ENCODE measurements at places on chromosomes 3 and 15. TPM values are rescaled to one million over a fixed set of nuclear protein-coding genes. Genes with fewer than 3 reads are reported as not detected.

GRCh38 chr3:123256256-123256655, 54.5 kb downstream of the SEC22A start:
- no peak for DNase-seq

DNA sequence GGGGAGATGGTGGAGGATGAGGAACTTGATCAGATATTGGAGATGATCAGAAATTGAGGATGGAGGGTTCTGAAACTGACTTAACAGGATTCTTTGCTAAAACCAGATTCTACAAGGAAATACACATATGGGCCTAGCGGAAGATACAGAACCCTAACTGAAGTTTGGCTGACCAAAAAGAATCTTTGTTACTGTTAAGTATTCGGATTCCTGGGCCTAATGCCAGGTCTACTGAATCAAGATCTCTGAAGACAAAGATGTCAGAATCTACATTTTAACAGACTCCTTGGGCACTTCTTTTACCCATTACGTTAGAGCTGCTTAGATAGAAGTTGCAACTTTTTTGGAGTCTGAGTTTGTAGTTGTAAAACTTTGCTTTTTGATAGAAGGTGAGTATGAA, 137.7 kb downstream of the FNDC3B start:
- no peak for DNase-seq

DNA sequence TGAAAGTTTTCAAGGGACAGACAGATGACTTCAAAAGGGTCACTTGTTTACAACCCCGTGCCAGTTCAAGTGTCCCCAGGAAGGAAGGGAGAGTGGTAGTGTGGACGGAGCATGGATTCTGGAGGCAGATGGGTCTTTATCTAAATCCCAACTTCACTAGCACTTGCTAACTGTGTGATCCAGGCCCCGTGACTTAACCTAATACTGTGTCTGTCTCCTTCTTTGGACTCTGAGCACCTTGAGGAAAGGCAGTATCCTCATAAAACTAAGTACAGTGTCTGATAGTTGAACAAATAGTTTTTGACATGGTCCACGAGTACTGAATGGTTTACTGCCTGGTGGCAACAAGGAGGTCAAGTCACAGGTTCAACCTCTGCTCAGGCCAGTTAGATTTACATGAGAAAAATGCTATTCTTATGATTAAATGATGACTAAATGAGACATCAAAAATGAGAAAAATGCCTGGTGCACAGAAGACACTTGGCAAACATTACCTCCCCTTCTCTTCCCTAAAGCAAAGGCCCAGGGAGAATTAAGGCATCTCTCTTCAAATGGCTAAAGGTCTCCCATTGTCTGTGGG, 48.9 kb downstream of the ABCC5 start:
- no peak for DNase-seq

DNA sequence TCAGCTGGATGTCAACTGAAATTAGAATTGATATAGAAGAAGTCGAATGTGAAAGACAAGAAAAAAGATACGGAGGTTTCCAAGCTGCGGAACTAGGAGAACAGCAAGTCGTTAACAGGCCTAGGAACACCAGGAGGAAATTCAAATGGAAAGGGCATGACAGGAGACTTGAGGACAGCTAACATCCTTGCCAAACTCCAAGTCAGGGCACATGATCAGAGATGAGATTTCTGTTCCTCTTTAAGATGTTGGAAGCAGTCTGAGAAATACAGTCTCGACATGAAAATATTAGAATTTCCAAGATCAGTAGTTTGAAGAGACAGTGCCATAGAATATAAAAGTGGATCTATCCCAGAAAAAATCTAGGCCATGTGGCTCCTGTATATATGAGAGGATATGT, 5.0 kb downstream of the MYO5A start:
- no peak for DNase-seq

DNA sequence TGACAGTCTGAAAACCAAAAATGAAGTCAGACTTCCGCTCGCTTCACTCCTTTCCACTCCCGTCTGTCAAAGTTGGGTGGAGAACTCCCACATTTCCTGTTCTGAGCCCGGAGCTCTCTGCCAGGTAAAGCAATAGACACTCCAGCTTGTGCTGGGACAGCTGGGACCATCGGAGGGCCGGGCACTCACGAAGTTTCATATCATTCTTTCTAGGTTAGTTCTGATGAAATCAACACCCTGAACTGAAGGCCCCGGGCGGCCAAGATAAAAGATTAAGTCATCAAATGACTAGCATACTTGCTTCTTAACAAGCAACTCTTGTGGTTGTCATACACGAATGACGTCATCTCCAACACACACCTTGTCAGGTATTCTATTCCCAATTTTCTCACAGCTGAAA, 42.1 kb downstream of the MAGI1 start:
- DNase-seq = no peak

GRCh38 chr3:188097791-188098190, 56.2 kb upstream of the LPP start:
- no peak for DNase-seq

- DNase-seq = no peak
Measured at GRCh38 chr3:39900462-39901002, 91.1 kb downstream of the MYRIP start.

DNA sequence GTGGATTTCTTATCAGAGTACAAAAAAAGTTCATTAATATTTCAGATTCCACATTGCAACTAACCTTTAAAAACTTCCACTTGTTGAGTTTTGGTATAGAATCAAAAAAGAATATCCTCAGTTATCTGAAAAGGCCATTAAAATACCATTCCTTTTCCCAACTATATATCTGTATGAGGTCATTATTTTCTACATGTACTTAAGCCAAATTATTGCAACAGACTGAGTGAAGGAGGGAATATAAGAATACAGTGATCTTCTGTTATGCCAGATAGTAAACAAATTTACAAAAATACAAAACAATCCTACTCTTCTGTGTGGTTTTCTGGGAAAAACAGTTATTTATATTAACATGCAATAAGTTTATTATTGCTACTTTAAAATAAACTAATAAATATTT, 5.7 kb upstream of the GANC start:
- DNase-seq = no peak

DNA sequence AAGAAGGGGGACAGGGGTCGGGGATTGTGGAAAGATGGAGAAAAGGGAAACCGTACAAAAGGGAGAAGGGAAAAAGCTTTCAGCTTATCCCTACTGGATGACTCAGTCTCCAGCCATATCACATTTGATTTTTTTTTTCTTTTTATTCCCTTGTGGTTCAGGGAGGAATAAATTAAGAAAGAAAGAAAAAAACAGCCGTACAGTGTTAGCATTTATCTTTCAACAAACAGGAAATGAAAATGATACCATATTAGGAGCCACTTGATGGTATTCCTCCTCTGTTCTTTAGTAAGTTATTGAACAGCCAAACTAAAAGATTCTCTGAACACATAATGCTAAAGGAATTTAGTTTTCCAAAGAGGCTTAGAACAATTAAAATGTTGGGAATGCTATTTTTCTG, 594.4 kb downstream of the FOXP1 start:
- DNase-seq = peak; percentile 62

GRCh38 chr3:196398782-196399181, 33.4 kb downstream of the UBXN7 start:
- no peak for DNase-seq

DNA sequence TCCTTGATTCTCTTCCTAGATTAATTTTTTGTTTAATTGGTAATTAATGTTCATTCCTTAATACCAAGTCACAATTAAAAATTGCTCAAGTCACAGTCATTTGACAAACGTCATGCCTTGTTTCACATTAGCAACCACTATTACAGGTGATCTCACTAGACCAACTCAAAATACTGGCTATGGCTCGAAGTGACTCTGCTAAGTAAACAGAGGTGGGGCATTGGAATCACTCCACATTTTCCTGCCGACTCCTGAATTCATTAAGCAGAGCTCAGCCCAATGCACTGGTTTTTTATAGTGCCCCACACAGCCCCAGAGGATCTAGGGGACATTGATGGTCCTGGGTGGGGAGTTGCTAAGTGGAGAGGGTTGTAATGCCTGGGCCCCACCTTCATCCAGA, 201.2 kb upstream of the NSMCE3 start:
- no peak for DNase-seq

GRCh38 chr15:90869140-90869541, 753 bp downstream of the FURIN start:
- no peak for DNase-seq

The TRIM71 gene
- not detected for total RNA-seq

The RPP14 gene
- total RNA-seq = 18.1 TPM

The CHRM5 gene
- not detected for total RNA-seq

The FAM81A gene
- total RNA-seq = 1.2 TPM

The RTP3 gene
- total RNA-seq = not detected

The SNX22 gene
- total RNA-seq = 0.14 TPM
